ENCODE measurements at places on chromosomes 12 and 14.

DNA sequence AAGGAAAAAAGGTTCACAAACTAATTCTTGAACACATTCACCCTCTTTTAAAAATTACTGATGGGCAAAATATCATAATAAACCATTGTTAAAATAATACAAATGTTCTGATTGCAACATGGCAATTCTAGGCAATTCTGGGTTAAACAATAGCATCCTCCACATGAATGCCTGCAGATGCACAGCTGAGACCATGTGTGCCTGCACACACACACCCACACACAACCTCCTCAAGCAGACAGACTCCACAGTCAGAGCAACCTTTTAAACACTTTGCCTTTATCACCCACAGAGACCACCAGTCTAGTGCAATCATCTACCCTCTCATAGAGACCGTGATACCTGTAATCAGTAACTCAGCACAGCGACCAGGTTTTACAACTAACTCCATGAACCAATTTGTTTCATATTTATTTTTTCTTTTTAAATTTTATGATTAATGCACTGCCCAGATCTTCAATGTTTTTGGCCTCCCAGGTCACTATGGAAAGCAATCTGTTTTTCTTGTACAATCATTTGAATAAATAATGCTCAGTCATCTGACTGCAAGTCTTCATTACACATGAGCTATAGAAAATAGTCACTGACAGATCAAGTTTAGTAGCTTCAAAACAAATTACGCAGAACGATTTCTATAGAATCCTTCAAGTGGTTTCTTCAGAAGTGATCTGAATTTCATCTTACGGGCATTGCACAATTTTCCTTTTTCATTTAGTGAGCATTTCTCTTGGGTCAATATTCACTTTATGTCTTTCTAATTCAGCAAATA is 105.8 kb downstream of the PRKD1 start:
- DNase-seq, result no peak

GRCh38 chr14:65425885-65426284 is 13.4 kb downstream of the FUT8 start:
- DNase-seq, result no peak

- DNase-seq, result no peak
Measured at GRCh38 chr12:78143717-78144116, 313.0 kb downstream of the NAV3 start.

DNA sequence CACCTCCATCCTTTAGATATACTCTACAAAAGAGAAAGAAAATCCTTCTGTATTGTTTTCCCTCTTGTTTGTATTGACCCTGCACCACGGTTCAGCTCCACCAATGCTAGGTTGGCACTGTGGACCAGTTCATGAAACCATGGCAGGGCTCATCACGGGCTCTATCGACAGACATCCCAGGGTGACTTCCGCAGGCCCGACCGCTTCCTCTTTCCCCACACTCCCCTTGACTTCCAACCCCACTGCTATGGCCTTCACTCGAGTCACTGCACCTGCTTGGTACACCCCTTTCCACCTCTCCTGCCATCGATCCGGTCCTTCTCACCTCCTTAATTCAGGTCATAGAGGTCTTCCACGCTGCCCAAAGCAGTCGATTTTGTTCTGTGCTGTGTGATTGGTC is 21.2 kb upstream of the AKAP5 start:
- DNase-seq, result no peak

GRCh38 chr12:116606397-116606796 is 47.2 kb downstream of the MAP1LC3B2 start:
- DNase-seq, result no peak

- DNase-seq, result no peak
Measured at GRCh38 chr14:24054646-24055045, 2.8 kb downstream of the CARMIL3 start.

DNA sequence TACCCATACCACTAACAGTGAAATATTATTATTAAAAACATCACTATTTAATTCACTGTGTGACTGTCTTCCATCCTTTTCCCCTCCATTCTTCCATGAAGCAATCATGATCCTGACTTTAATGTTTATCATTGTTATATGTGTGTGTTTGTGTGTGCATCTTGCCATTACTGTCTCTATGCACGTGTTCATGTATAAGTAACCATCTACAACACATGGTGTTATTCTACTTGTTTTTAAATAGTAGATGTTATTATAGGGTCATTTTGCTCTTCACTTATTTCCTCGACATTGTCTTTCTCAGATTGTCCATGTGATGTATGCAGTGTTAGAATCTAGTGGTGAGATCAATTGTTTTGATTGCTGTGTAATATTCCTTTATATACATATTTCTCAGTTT is 195.8 kb downstream of the TRHDE start:
- no peak for DNase-seq

- DNase-seq, result no peak
Measured at GRCh38 chr14:65101631-65102440, 481 bp downstream of the MAX start.

GRCh38 chr12:121301876-121302275 is 5.4 kb upstream of the CAMKK2 start:
- DNase-seq, result no peak

Data from AG09319 (cell line).